ENCODE measurements at places on chromosomes 2 and 18. TPM values are rescaled to one million over a fixed set of nuclear protein-coding genes. Genes with fewer than 3 reads are reported as not detected.

Gene RPRM
- not detected for total RNA-seq

Gene GALNT3
- not detected for total RNA-seq

Gene NOSTRIN
- 1.6 TPM for total RNA-seq

Gene CCDC148
- total RNA-seq, result 0.78 TPM

Gene CNTNAP5
- total RNA-seq, result not detected

Gene CNPPD1
- total RNA-seq, result 44.4 TPM

Gene WDCP
- 13.0 TPM for total RNA-seq

Gene RGPD4
- total RNA-seq, result 0.07 TPM

Gene FHOD3
- 2.8 TPM for total RNA-seq

Gene RHOB
- 166 TPM for total RNA-seq

Gene UBXN2A
- 20.5 TPM for total RNA-seq
